ENCODE measurements at places on chromosomes 4 and X. TPM values are rescaled to one million over a fixed set of nuclear protein-coding genes. Genes with fewer than 3 reads are reported as not detected.

GSX2 gene
- total RNA-seq = not detected

CXCL11 gene
- not detected for total RNA-seq

KDM5C gene
- total RNA-seq = 97.8 TPM

GRCh38 chr4:53551958-53552357 lies 39.3 kb downstream of the LNX1 start:
- no peak overlapping the region for H3K27ac ChIP-seq
- peaks cover 7% of the 10 kb centered on the region for H3K27me3 ChIP-seq
- no peaks in the 10 kb centered on the region for H3K4me1 ChIP-seq
- no peak overlapping the region for H3K4me3 ChIP-seq

GRCh38 chr4:98474408-98474844 lies 184.0 kb downstream of the TSPAN5 start:
- peaks cover 71% of the 10 kb centered on the region for H3K36me3 ChIP-seq
- peaks cover 3% of the 10 kb centered on the region for H3K27me3 ChIP-seq
- H3K27ac ChIP-seq = no peak overlapping the region
- no peak overlapping the region for H3K4me3 ChIP-seq
- peaks cover 24% of the 10 kb centered on the region for H3K4me1 ChIP-seq
- no peak for DNase-seq

DNA sequence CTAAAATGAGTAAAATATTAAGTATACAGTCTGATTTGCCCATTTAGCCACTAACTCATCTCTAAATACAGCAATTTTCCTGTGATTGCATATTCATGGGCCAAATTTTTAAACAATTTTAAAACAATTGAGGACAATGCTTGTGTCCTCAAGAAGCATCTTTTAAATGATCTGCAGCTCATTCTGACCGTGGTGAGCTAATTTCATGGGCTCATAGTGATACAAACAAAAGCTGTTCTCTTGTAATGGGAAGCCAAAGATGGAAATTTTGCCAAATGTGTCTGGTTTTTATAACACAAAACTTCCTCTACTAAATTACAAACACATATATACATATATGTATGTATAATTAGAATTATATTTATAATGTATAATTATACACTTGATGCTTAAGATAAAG lies 39.7 kb downstream of the HMGB2 start:
- no peak overlapping the region for H3K27ac ChIP-seq
- no peak overlapping the region for H3K4me3 ChIP-seq
- no peaks in the 10 kb centered on the region for H3K4me1 ChIP-seq
- DNase-seq = no peak
- H3K27me3 ChIP-seq = no peaks in the 10 kb centered on the region
- peaks cover 1% of the 10 kb centered on the region for H3K36me3 ChIP-seq

- no peaks in the 10 kb centered on the region for H3K36me3 ChIP-seq
- H3K27me3 ChIP-seq = no peaks in the 10 kb centered on the region
- no peaks in the 10 kb centered on the region for H3K4me1 ChIP-seq
- no peak for DNase-seq
- no peak overlapping the region for H3K27ac ChIP-seq
These were observed 856.0 kb downstream of the TRAM1L1 start for GRCh38 chr4:116229420-116229819.
